ENCODE measurements at places on chromosomes 6 and 20.

- no peak for DNase-seq
Observed at GRCh38 chr6:149508485-149508884, 23.7 kb upstream of the ZC3H12D start.

- DNase-seq, result no peak
Observed at GRCh38 chr20:45365444-45365970, 2.6 kb downstream of the SYS1 start.

DNA sequence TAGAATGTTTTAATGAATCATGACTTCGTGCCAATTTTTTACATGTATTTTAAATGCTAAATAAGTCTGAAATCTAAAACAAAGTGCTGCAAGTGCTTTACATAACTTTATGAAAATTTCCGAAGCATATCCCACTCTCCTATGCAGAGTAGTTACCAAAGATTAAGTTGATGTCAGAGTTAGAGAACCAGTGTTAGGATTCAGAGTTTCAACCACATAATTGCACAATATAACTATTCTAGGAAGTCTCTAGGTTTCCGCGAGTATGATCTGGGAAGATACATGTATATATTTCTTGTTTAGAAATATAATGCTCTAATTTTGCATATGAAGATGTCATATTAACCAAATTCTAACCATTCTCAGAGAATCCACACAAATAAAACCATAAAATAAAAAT, 74.8 kb downstream of the ASCC3 start:
- DNase-seq, result no peak

- no peak for DNase-seq
Observed at GRCh38 chr6:99282479-99283062, 66.9 kb downstream of the FAXC start.

GRCh38 chr6:132934496-132934895, 120.1 kb downstream of the RPS12 start:
- no peak for DNase-seq

DNA sequence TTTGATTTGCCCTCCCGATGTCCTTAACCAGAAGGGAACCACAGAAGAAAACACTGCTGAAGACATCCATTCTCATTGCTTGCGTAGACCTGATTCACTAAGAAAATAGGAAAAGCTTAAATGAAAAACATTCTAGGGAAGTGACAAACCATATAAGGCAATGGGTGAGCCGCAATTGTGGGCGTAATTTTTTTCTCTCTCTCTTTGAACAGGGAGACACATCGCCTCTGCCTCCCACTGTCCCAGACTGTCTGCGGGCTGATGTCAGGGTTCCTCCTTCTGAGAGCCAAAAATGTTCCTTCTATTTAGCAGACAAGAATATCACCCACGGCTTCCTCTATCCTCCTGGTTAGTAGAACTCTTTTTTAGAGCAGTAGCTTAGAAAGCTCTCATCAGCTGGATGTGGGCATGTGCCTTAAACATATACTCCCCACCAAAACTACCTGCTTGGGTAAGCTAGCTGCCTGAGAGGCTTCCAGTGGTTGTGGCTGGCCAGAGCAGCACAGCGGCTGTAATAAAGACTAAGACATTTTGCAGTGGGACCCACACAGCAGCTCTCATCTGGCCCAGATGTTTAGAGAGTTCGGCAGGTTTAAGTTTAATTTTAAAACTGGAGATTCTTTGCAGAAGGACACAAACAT, 22.7 kb upstream of the CTAGE9 start:
- no peak for DNase-seq

- no peak for DNase-seq
Observed at GRCh38 chr20:54229566-54230160, 21.8 kb downstream of the PFDN4 start.

GRCh38 chr20:51140671-51141070, 117.8 kb upstream of the KCNG1 start:
- no peak for DNase-seq

DNA sequence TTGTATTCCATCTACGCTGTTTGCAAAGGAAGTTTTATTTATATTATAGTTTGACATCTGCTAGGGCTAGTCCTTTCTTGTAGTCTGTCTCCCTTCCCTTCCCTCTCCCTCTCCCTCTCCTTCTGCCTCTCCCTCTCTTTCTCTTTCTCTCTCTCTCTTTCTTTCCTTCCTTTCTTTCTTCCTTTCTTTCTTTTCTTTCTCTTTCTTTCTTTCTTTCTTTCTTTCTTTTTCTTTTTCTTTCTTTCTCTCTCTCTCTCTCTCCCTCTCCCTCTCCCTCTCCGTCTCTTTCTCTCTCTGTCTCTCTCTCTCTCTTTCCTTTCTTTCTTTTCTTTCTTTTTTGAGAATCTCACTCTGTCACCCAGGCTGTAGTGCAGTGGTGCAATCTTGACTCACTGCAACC, 137.8 kb downstream of the CDKAL1 start:
- DNase-seq, result no peak

- DNase-seq, result no peak
Observed at GRCh38 chr20:32078322-32078721, 26.3 kb downstream of the HCK start.

DNA sequence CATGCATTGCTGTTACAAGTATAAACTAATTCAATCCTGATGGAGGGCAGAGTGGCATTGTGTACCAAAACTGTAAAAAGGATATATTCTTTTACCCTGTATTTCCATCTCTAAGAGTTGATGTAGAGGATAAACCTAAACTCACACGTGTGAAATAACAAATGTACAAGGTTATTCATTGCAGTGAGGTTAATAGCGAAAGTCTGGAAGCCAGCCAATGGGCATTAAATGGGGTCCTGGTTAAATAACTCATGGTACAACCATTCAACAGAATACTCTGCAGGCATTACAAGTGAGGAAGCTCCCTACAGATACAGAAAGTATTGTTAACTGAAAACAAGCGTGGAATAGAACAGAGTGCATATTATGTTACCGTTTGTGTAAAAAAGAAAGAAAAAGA, 56.9 kb downstream of the BCAS1 start:
- DNase-seq, result no peak

- DNase-seq, result peak; percentile 54
Observed at GRCh38 chr6:12605888-12606345, 110.7 kb upstream of the PHACTR1 start.

- no peak for DNase-seq
Observed at GRCh38 chr20:61901392-61902220, 164.1 kb downstream of the TAF4 start.

DNA sequence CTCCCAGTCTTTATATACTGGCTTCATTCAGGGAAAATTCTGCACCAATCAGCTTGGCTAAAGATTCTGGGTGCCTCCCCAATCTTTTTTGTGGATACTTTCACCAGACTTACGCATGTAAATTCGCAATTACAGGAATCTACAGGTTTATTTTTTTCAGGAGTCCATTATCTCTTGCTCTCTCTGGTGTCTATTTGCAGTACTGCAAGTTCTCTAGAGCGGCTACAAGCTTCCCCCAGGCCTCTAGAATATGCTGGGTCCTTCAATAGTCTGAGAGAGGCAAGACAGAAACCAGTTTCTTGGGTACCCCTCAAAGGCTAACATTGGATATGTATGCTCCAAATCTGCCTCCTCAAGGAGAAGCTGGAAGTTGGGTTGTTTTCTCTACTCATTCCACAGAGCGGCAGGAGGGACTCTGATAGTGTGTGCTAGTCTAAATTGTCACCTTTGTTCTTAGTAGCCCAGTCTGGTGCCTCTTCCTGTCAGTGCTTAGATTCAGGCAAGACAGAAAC, 58.5 kb downstream of the SUN5 start:
- DNase-seq, result no peak

DNA sequence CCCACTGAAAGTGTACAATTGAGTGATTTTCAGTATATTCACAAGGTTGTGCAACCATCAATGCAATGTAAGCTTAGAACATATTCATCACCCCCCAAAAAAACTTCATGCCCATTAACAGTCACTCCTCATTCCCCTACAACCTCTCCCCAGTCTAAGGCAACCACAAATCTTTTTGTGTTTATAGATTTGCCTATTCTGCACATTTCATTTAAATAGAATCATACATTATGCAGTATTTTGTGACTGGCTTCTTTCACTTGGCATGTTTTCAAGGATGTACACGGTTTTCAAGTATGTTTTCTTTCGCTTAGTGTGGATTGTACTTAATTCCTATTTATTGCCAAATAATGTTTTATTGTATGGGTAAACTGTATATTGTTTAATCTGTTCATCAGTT, 329.3 kb upstream of the RNF24 start:
- DNase-seq, result no peak

GRCh38 chr6:25229671-25230321, 49.4 kb upstream of the CARMIL1 start:
- DNase-seq, result no peak

DNA sequence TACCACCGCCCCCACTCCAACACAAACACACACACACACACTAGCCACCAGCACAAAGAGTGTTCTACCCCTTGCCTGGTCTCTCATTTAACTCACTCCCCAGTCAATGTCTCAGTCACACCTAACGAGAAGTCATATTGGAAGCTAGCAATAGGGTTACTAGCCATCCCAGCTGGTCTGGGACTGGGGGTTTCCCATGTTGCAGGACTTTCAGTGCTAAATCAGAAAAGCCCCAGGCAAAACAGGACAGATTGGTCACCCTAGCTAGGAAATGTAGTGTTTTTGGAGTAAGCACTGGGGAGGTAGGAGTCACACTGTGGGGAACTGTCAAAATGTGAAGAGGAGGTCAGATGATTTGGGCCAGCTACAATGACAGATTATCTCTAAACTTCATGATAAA, 158.1 kb downstream of the UNC5CL start:
- no peak for DNase-seq

DNA sequence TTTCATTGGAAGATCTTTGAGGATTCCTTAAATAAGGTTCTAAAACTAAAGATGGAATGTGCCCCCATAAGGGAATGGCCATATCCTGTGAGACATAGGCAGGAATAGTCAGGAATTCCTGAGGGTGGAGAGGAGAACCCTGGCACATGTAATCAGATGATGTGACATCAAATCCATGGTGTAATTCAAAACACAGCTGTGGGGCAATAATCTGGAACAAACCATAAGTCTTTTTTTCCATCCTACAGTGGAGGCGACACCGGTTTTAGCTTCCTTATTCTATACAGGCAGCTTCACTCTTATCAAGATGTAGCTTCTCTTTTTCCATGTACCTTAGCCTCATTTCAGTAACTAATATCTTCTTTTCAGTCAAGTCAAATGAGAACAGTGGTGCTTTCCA, 133.6 kb upstream of the CITED2 start:
- DNase-seq, result no peak

GRCh38 chr6:40393641-40394040, 193.5 kb downstream of the LRFN2 start:
- no peak for DNase-seq

GRCh38 chr6:147132889-147133288, 71.3 kb upstream of the STXBP5 start:
- no peak for DNase-seq

GRCh38 chr6:92906385-92906784, 513.0 kb downstream of the EPHA7 start:
- peak; percentile 2 for DNase-seq

- DNase-seq, result no peak
Observed at GRCh38 chr6:148768646-148769270, 21.9 kb downstream of the UST start.

DNA sequence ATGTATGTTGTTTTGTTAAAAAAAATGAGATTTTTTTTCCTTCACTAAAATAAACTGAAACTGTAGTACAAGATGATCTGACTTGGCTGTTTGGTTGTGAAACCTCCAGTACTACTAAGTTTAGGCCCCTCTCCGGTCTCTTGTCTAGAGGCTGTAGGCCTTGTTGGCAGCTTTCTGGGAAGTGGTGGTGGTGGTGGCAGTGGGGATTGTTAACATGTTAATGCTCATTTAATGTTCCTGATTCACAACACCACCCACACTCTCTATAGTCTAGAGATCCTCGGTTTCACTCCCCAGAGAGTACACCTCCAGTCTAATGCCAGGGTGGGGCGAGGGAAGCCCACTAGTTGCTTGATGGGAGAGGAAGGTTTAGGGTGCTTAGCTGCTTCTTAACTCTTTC, 24.1 kb downstream of the STK4 start:
- no peak for DNase-seq

DNA sequence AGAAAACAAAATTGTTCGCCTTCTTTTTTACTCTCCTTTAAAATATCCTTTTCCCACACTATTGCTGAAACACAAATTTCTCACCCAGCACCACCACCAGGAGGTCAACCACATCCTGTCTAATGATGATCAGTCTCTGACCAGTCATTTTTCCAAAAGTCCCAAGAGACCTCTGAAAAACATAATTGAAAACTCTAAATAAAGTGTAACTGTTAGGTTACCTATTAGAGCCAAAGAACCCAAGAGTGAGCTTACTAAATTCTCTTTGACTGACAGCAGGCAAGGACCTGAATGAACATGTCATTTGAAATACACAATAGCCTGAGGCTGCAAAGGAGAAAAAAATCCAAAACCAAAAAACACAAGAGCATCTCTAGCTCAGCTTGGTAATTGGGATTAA, 735.4 kb downstream of the CBLN4 start:
- no peak for DNase-seq

- no peak for DNase-seq
Observed at GRCh38 chr6:7542065-7542873, 798 bp downstream of the DSP start.

DNA sequence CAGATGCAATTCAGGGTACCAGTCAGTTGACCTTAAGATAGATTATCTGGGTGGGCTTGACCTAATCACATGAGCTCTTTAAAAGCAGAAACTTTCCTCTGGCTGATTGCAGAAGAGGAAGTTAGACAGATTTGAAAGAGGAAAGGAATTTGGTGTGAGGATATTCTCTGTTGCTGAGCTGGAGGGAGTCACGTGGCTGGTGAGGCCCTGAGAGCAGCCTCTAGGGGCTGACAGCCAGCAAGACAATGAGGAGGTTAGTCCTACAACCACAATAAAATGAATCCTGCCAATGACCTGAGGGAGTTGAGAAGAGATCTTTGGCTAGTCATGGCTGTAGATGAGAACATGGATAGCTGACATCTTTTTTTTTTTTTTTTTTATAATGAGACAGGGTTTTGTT, 87.0 kb upstream of the B3GAT2 start:
- no peak for DNase-seq

- no peak for DNase-seq
Observed at GRCh38 chr6:44000164-44000842, 126.9 kb downstream of the MRPL14 start.

DNA sequence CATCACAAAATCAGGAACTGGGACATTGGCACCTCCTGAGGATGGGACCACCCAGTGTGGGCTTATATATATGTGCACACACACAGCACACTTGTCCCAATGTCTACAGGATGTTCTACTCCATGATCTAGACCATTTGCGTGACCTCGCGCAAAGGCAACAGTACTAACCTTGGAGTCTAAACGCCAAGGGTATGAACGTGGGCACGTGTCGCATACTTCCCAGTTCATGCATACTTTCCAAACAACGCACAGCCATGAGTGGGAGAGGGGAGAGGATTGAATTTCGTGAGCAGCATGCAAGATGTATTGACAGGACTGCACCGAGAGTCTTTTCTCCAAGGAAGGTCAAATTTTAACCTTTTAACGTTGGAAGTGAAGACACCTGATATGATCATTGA, 214.2 kb upstream of the QKI start:
- no peak for DNase-seq
